Activated B cell treated with CpG ODN at 0.5 μM for 24 hours (primary cell): ENCODE measurements at places on chromosomes 1 and 21.

DNA sequence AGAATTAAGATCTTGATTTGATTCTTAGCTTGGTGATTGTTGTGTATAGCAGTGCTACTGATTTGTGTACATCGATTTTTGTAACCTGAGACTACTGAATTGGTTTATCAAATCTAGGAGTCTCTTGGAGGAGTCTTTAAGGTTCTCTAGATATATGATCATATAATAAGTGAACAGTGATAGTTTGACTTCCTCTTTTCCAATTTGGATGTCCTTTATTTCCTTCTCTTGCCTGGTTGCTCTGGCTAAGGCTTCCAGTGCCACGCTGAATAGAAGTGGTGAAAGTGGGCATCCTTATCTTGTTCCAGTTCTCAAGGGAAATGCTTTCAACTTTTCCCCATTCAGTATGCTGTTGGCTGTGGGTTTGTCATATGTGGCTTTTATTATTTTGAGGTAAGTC, 61.5 kb upstream of the LYST start:
- DNase-seq = no peak

GRCh38 chr1:89483010-89483756, 41.4 kb upstream of the LRRC8B start:
- DNase-seq = no peak

DNA sequence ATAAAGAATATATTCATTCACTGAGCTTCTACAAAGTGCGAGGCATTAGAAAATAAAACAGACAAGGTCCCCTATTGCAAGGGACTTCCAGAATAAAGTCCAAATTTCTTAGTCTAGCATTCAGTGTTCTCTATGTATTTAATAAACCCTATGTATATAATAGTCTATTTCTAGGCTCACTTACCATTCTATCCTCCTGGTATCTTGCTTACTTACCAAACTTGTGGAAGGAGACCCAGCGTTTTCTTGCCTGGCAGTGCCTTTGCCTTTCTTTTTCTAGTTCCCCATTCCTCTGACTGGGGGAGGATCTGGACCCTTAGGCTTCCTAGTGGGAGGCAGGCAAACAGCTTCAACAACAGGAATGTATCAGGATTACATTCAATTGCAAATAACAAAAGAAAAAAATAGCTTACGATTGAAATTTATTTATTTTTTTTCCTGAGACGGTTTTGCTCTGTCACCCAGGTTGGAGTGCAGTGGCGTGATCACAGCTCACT, 690 bp upstream of the RNF19B start:
- no peak for DNase-seq

DNA sequence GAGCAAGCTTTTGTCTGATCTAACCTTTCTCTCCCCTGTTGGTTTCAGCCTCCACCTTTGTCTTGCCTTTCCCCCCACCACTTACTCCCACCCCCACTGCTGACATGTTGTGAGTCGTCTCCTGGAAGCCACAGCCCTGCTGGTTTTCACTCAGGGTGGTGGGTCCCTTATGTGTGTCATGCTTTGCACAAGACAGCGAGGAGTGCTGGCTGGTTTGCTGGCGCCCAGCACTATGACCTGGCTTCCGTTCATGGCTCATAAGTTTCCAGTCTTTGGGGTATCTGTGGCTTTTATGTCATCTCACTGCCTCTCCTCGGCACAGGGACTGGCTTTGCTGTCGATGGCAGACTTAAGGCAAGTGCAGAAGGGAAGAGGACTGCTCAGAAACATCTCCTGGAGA, 177.7 kb downstream of the KIF26B start:
- no peak for DNase-seq

DNA sequence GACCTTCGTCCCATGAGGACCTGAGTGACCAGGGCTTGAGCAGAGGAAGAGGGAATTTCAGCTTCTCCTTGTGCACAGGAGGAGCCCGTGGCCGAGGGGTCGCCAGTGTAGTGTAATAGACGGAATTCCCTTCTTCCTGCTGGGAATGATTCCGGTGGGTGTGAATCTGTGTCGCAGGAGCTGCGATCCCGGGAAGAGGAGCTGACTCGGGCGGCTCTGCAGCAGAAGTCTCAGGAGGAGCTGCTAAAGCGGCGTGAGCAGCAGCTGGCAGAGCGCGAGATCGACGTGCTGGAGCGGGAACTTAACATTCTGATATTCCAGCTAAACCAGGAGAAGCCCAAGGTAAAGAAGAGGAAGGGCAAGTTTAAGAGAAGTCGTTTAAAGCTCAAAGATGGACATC, 34.4 kb downstream of the MAP3K21 start:
- no peak for DNase-seq

- DNase-seq = no peak
Measured at GRCh38 chr1:211753649-211754251, 76.8 kb downstream of the LPGAT1 start.

GRCh38 chr1:194338241-194338948, 1152.0 kb upstream of the B3GALT2 start:
- DNase-seq = no peak

DNA sequence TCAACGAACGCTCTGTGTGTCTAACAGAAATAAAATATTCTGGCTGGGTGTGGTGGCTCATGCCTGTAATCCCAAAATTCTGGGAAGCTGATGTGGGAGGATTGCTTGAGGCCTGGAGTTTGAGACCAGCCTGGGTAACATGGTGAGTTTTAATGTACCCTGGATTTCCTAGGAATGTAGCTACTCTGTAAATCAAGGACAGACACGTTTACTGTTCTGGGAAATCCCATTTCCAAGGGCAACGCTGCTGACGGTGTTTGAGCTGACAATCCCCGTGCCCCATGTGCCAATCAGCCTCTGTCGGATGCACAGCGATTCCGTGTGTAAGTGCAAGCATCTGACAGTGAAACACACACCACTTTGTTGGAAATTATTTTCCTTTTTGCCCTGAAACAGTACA, 8.0 kb downstream of the CORT start:
- no peak for DNase-seq

DNA sequence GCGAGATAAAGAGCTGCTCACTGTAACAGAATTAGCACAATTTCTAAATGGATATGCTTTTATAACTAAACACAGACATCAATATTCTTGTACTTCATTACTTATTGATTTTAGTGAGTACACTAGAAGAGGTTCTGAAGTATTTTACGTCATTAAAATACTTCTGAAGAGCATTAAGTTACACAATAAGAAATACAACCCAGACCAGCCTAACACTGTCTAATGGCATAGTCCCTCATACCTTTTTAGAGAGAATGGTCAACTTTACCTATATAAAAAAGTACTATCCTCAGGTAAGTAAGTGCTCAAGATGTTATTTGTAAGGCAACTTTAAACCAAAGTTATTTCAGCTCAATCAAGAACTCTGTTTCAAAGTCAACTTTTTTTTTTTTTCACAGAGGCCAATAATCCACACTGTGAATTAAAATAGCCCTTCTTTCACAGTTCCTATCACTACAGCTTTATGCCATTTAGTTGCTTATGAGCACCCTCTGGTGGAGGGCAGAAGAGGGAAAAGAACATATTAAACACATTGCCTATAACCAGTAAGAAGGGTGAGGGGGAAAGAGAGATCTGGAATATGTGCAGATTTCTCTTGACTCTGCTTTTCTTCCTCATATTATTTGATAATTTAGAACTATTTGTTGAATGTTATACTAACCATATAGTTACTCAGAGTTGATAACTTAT, 182.1 kb upstream of the DMRTA2 start:
- DNase-seq = no peak

GRCh38 chr1:188817814-188818213, 1659.8 kb downstream of the BRINP3 start:
- no peak for DNase-seq

DNA sequence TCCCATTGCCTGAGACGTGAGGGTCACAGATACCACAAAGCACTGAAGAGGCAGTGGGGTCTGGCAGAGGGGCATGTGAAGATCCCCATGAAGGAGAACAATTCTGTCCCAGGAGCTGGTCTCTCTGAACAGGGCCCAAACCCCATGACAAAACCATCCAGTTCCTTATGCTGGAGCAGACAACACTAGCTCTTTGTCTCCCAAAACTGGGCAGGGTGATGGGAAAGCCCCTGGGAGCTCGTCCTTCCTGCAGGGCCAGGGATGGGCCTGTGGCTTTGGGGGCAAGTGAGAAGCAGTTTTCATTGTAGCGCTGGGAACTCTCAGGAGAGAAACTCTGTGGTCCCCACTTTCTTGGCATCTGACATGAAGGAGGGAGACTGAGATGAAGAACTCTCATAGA, 8.8 kb downstream of the ETV3L start:
- no peak for DNase-seq

DNA sequence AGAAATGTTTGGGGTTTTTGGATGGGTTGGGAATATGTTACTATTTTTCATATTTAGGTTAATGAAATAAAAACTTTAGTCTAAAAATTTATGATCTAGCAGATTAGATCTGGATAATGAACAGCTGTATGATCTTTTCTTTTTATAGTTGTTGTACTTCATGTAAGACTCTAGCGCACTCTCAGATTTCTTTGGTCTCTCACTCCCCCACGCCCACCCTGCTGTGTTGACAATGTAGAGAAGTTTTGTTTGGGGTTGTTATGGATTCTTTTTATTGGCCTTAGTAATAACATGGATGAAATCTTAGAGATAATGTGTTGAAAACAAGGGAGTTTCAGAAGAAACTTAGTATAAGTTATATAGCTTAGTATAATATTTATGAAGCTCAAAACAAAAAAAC, 5.5 kb downstream of the KLF18 start:
- DNase-seq = no peak

- DNase-seq = no peak
Measured at GRCh38 chr1:75092141-75092540, 42.0 kb upstream of the LHX8 start.
